ENCODE measurements at places on chromosomes 1 and 21. TPM values are rescaled to one million over a fixed set of nuclear protein-coding genes. Genes with fewer than 3 reads are reported as not detected.

DNA sequence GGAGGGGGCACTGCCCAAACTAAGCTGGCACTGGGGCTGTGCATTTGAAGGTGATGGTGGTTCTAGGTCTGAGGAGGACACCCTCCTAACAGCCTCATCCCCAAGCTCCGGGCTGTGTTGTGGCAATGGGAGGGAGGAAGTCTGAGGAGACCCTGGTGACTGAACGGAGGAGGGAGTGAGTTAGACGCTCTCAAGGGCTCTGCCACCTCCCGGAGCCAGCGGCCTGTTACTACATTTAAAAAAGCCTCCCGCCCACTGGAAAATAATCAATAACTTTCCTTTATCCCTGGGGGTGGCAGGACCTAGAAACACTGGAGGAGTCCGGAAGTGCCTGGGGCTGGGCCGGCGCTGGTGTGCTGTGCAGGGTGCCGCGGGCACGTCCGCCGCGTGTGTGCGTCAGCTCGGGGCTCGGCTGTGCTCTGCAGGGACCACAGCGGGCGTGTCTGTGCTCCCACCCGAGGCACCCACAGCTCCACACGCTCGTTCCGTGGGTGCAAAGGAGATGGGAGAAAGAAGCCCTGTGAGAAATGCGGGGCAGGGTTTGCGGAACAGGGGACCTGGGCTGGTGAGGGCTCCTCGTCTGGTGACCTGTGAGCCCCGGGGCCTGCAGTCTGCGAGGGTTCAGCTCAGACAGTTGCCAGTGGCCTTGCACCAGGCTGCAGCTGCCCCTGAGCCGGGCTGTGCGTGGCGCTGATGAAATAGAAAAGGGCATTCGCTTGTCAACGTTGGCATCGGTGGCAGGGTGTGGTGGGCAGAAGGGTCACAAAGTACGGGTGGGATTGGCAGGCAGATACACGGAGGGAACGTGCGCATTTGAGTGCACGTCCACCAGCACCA, 5.3 kb downstream of the SAMD11 start:
- no peak for ATAC-seq
- H3K36me3 ChIP-seq: no peaks in the 10 kb centered on the region
- H3K4me3 ChIP-seq: no peak overlapping the region
- H3K27ac ChIP-seq: no peak overlapping the region

DNA sequence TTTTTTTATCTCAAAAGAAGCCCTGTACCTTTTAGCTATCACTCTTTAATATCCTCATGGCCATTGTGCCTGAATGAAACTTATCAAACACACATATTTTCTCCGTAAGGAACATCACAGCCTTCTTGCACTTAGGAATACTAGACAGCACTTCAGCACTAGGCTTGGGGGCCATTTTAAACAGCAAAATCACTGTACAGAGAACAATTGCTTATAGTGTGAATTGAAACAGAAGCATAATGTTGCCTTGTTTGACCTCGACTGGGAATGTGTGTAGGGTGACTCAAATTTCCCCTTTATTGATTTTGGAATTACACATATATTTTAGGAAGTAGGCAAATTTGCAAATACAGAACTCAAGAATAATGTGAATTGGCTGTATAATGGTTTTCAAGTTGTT, 36.4 kb downstream of the KYAT3 start:
- no peak overlapping the region for H3K27ac ChIP-seq
- H3K4me1 ChIP-seq: no peaks in the 10 kb centered on the region
- no peak overlapping the region for H3K4me3 ChIP-seq
- H3K27me3 ChIP-seq: no peaks in the 10 kb centered on the region

DNA sequence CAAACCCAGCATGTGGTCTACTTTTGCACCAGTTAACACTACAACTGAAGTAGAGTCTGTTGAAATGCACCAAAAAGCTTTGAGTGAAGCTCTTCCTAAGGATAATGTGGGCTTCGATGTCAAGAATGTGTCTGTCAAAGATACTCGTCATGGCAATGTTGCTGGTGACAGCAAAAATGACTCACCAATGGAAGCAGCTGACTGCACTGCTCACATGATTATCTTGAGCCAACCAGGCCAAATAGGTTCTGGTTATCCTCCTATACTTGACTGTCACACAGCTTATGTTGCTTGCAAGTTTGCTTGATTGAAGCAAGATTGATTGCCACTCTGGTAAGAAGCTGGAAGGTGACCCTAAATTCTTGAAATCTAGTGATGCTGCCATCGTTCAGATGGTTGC, 85.2 kb downstream of the DENND1B start:
- ATAC-seq: no peak
- peaks cover 4% of the 10 kb centered on the region for H3K36me3 ChIP-seq
- no peaks in the 10 kb centered on the region for H3K4me1 ChIP-seq
- no peak overlapping the region for H3K4me3 ChIP-seq

DNA sequence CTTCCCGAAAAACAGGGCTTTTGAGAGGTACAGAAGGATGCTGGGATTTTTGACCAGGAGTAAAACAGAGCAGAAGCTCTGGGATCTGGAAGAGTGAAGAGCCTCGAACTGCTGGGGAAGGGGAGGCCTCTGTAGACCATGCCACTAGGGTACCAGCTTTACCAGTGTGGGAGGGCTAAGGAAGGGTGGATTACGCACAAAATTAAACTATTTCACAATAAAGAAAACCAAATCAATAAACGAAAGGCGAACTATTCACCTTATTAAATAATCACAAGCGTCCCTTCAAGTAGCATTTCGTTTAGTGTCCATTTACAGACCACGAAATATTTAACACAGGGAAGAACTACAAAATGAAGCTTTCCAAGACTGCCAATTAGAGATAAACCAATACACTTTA, 723 bp downstream of the CZIB start:
- peak overlapping the region; percentile 80 for H3K4me3 ChIP-seq
- no peak for ATAC-seq
- peak overlapping the region; percentile 98 for H3K27ac ChIP-seq

DNA sequence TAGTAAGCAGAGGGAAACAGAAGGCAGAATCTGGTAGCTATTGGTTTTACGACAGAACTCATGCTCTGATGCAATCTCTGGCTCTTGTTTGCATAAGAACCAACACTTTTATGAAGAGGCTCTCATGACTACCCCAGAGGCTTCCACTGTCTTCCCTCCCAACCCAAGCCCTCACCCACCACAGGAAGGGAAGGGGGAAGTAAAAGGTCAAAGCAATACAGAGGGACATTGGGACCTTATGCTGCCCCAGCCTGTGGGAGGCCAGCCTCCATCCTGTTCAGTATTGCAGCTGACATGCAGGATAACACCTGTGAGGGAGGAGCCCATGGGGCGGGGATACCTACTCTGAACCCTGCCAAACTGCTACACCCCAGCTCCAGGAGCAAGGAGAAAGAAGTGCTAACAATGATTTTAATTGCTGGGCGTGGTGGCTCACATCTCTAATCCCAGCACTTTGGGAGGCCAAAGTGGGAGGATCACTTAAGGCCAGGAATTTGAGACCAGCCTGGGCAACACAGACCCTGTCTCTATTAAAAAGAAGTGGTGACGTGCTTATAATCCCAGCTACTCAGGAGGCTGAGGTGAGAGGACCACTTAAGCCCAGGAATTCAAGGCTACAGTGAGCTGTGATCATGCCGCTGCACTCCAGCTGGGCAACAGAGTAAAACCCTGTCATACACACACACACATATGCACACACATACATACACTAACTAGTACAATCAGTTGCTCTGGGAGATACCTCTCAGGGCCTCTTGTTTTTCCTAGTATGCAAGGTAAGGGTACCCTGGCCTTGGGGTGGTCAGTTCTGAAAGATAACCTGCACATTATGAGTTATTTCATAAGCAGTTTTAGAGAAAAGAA, 9.5 kb downstream of the MR1 start:
- no peaks in the 10 kb centered on the region for H3K27me3 ChIP-seq
- H3K36me3 ChIP-seq: no peaks in the 10 kb centered on the region
- H3K4me1 ChIP-seq: peaks cover 30% of the 10 kb centered on the region
- no peak overlapping the region for H3K4me3 ChIP-seq
- no peak for ATAC-seq

PTAFR gene
- 3.8 TPM for total RNA-seq

LCE2A gene
- not detected for total RNA-seq

PCBP3 gene
- total RNA-seq: 11.6 TPM

Data from gastroesophageal sphincter (tissue), 4 donors.